ENCODE measurements at places on chromosomes 6 and 20.

DNA sequence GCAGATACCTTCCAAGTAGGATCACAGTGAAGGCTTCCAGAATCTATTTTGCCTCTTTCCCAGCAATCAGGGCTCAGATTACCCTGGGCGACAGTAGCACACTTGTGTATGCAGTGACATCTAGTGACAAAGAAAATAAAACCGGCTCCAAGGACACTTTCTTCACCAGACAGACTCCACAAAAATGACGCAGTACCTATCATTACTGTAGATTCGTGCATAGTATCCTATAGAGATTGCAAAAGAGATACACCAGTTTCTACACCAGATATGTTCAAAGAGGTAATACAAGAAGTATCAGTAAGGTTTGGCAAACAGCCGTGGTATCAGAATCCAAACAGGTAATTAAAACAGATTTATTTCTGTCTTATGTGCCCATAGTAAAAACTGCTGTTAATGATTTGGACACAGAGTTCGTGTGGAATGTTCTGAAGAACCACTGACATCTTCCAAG, 600.4 kb upstream of the JAG1 start:
- peak; percentile 56 for DNase-seq

DNA sequence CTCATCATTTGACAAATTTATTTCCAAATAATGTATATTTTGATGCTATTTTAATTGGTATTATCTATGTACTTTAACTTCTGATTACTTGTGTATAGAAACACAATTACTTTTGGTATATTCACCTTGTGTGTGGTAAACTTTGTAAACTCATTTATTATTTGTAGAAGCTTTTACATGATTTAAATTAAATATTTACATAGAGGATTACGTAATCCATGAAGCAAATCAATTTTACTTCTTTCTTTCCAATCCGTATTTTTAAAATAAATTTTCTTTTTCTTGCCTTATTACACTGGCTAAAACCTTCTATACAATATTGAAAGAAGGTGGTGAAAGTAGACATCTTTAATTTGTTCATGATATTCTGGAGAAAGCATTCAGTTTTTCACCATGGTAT, 540.2 kb downstream of the MMUT start:
- no peak for DNase-seq

- DNase-seq, result no peak
Observed at GRCh38 chr6:11767458-11767857, 11.1 kb downstream of the ADTRP start.

DNA sequence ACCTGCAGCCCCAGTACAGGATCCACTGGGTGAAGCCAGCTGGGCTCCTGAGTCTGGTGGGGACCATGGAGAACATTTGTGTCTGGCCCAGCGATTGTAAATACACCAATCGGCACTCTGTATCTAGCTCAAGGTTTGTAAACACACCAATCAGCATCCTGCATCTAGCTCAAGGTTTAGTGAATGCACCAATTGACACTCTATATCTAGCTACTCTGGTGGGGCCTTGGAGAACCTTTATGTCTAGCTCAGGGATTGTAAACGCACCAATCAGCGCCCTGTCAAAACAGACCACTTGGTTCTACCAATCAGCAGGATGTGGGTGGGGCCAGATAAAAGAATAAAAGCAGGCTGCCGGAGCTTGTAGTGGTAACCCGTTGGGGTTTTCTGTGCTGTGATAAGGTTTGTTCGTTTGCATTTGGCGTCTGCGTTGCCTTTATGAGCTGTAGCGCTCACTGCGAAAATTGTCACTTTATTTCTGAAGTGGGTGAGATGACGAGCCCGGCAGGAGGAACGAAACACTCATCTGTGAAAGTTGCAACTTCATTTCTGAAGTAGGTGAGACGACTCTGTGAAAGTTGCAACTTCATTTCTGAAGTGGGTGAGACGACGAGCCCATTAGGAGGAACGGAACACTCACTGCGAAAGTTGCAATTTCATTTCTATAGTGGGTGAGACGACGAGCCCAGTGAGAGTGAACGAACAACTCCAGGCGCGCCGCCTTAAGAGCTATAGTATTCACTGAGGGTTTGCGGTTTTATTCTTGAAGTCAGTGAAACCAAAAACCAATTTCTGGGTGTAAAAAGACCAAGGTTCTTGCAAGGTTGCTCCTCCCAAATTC, 31.1 kb downstream of the SERPINB6 start:
- DNase-seq, result peak; percentile 11

DNA sequence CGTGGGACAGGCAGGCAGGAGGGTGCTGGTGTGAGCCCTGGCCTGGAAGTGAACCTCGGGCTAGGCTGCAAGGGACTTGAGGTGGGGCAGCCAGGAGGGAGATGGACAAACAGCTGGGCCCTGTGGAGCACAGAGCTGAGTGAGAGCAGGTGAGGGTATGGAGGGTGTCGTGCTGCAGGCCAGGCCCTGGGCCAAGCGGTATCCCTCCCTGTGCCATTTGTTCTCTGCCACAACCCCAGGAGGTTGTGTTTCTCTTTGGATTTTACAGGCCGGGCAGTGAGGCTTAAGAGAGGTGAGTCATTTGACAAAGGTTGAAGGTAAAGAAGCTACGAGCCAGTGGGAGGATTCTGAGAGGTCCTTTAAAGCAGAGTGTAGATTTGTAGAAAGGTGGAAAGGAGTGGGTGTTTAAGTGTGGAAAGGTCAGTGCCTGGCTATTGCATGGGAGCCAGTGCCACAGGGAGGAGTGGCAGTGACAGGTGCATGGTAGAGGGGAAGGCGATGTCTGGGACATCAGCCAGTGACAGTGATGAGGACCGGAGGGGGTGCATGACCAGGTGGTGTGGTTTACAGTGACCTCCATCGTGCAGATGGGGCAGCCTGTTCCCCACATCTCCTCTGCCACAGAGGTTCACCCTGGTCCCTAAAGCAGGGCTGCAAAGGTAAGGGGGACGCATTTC, 39.8 kb downstream of the GMPR start:
- DNase-seq, result no peak

- DNase-seq, result no peak
Observed at GRCh38 chr6:15336900-15337560, 91.2 kb downstream of the JARID2 start.

- DNase-seq, result no peak
Observed at GRCh38 chr6:40439026-40439800, 148.0 kb downstream of the LRFN2 start.

DNA sequence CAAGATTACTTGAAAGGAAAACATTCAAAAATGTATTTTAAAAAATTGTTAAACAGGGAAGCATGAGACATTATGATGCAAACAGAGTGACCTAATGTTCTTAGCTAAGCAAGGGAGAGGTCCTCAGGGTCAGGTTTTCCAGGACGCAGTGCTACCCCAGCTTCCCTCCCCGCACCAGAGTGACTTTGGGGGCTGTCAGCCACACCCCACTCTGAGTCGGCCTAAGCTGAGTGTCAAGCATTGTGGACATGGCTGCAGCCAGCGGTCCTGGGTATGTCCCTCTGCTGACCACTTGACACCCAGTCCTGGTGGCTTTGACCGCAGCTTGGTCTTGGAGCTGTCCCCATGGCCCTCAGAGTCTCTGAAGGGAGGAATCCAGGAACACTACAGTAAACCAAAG, 54.9 kb upstream of the CD93 start:
- DNase-seq, result no peak

- DNase-seq, result no peak
Observed at GRCh38 chr20:51492167-51493092, 50.1 kb downstream of the NFATC2 start.

- peak; percentile 40 for DNase-seq
Observed at GRCh38 chr20:44056010-44056698, 130.8 kb downstream of the JPH2 start.

DNA sequence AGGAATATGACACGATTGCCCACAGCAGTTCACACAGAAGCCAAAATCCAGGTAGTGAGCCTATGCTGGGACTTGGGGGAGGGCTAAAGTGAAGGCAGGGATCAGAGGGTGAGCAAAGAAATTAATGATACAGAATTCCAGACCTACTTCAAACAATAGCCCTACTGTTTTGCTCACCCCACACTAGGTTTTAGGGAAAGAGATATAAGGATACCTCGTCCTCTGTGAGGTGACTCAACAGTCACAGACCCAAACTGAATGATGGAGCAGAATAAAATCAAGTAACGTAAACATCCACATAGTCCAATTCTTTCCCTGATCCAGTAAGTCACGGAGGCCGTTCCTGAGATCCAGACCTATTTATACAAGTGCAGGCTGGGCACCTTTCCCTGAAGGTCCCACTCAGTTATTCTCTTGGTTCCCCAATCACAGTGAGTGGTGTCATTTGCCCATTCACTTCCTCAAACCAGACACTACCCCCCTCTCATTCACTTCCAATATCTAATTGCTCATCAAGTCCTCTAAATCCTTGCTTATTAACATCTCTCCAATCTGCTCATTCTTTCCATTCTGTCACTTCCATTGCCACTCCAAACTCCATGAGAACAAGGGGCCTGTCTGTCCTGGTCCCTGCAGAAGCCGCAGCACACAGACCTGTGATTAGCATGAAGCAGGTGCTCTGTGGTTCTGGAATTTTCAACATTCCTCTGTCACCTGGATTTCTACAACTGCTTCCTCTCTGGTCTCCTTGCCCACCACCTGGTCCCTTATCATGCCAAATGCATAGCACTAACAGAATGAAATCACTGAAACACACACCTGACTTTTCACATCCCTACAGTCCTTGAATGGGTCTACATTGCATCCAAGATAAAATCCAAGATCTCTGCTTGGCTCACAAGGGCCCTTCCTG, 55.9 kb downstream of the ATXN1 start:
- DNase-seq, result peak; percentile 30

- DNase-seq, result no peak
Observed at GRCh38 chr6:106250953-106251352, 74.6 kb downstream of the ATG5 start.

DNA sequence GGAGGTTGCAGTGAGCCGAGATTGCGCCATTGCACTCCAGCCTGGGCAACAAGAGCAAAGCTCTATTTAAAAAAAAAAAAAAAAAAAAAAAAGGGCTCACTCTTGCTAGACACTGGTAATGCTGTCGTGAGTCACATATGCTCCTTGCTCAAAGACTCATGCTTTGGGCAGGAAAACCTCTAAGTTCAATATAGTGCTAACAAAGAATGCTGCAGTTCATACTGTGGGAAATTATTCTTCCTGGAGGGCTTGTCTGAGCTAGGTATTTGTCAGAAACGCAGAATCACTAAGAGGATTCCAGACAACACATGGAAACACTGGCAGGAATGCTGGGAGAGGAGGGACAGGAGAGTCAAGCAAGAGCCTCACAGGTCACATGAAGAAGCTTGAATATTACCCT, 2.3 kb upstream of the LYRM2 start:
- DNase-seq, result no peak

GRCh38 chr6:35319346-35320030, 21.9 kb downstream of the DEF6 start:
- DNase-seq, result no peak

GRCh38 chr6:135087803-135088202, 33.2 kb upstream of the HBS1L start:
- no peak for DNase-seq

All from AML-193 (cell line).